ENCODE measurements at places on chromosomes 5 and 9.

DNA sequence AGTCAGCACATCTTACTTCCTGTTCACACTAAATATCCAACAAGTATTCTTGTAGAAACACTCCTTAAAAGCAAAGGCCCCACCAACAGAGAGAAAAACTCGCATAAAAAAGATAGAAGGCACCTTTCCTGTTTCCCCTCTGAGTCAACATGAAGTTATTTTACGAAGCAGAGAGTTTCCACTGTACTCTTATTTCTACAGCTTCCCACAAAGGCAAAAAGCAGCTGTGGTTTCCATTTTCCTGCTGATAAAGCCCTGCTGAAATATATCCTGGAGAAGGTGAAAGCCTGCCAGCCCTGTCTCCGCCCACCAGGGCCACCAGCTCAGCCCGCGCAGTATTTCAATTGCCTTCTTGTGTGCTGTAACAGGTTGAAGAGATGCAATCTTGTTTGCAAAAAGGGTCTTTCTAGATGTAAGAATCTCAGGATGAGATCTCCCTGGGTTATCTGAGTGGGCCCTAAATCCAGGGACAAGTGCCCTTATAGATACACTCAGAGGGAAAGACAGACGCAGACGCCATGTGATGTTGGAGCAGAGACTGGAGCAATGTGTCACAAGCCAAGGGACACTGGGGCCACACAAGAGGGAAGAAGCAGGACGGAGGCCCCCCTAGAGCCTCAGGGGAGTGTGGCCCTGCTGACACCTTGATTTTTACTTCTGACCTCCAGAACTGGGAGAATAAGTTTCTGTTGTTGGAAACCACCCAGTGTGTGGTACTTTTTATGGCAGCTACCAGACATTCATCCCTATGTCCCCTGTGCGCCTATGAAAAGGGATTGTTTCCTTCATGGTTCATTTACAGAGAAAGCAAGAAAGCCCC, 19.9 kb downstream of the SEMA4D start:
- DNase-seq = no peak

DNA sequence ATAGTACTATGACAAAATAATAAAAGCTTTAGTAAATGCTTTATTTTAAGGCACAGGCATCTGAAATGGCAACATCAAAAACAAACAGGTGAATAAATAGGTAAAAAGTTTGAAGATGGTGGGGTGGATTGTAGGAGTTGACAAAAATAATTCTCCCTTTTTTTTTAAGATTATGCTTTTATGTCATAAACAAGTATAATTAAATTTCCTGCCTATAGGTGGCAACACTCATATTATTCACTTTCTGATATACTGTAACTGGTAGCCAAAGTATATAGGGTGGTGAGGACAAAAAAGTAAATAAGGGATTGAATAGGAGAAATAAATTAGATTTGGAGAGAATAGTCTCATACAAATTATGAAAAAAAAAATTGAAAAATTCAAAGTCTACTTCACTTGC, 120.0 kb upstream of the ACOT12 start:
- no peak for DNase-seq

DNA sequence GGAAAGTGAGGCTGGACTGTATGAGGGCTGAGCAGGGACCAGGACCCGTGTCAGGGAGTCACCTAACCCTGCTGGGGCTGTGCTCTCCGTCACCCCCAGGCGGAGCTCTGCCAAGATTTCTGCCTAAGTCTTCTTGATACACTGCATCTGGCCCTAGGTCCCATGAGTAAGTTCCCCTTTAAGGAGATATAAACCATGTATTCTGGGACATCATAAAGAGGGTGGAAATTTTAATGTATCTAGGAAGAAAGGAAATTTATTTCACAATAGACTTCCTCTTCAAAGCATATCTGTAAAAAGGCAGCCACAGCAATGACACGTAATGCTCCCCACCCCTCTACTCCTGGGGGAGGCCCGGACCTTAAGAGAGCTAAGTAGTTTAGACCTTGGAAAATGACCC, 183.4 kb downstream of the FBXL7 start:
- no peak for DNase-seq

DNA sequence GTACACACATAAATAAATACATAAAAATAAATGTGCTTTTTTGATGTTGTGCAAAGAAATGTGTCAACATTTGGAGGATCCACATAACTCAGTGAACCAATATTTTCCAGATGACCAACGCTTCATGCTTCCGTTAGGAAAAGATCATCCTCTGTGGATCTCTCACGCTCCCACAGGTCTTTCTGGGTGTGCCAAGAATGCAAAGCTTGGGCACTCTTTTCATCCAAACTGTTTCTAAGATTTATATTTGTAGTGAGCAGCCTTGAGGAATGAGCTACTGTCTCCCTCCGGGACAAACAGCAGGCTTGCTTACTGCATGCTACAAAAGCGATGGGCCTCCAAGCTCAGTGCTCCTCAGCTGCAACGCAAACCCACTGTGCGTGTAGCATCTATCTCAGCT, 46.2 kb upstream of the RUFY1 start:
- no peak for DNase-seq

DNA sequence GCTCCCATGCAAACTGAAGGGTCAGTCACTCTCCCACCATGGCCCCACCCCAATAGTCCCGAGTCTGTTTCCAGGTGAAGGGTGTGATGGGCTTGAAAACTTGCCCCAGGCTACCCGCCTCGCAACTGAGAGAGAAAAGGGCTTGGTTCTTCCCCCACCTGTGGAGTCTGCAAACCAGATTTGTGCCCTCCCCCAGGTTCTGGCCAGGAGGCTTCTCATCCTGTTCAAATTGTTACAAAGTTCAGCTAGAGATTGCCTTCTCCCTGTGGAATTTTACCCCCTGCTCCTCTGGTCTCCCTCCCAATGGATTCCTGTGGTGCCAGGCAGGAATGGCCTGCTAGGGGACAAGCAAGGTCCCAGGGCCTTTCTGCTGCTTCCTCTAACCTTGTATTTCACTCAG, 93.1 kb upstream of the ACO1 start:
- DNase-seq = no peak

DNA sequence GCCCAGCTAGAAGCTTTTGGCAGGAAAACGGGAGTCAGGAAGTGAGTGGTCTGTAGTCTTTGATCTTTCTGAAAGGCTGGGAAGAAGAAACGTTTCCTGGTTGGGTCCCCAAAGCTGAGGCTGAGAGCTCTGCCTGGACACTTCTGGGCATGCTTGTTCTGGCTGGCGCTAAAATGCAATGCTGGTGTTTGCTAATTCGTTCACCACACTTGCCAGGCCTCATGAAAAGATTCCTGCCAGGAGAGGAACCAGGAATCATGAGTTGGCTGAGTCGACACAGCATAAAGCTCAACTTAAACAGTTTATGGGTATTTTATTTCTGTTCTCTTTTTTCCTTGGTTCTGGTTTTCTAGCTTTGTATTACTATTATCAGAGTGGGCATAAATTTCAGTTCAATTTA, 10.7 kb upstream of the PTGR1 start:
- DNase-seq = no peak

DNA sequence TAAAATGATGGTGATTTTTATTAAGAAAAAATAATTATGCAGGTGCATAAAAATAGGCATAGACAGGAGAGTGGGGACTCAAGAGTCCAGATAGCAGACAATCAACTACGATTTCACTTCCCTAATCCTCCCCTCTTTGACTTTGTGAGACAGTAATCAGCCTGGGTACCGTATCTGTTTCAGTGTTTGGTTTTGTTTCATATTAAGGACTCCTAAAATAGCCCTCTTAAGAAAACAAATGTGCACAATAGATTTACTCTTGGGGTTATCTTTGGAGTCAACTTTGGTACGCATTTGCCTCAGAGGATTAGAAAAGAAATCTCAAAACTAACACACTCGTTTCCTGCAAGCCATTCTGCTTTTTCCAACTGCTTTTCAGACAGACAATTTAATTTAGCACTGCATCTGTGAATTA, 96.3 kb downstream of the ZNF608 start:
- no peak for DNase-seq
